ENCODE measurements at places on chromosomes 6 and 20.

- no peak for DNase-seq
These were observed 271.4 kb upstream of the MAN1A1 start for GRCh38 chr6:119620846-119621555.

DNA sequence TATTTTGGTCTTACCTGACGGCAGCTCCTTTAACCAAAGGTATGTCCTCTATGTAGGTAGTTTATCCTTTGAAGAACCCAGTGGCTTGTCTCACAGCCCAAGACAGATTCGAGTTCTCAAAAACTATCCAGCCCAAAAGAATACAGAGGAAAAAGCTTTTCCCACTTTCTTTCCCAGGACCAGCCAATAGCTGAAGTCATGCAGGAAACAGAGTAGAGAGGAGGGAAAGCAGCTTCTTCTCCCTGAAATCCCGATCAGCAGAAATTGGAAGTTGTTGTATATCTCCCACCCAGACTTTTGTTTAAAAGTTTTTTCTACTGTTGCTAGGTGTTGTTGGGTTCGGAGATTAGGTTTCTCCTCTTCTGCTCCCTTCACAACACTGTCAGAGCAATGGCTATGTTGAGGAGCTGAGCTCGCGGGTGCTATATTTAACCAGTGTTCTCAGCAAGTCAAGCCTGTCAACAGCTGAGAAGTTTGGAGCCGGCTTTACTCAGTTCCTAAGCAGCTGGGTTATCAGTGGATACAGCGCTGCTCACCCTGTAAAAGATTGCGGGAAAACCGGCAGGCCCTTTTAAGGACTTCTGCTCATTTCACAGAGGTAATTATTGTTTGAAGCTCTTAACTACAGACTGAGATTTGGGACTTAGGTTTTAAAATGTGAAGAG is at the start of gene FILIP1:
TSS of gene FILIP1 (minus strand) at position 401 of the 665 bp plus-strand sequence. CDS start 78,828 bp downstream, outside the sequence.
- no peak for DNase-seq

- no peak for DNase-seq
These were observed 356 bp downstream of the TBXT start for GRCh38 chr6:166167258-166167731.

DNA sequence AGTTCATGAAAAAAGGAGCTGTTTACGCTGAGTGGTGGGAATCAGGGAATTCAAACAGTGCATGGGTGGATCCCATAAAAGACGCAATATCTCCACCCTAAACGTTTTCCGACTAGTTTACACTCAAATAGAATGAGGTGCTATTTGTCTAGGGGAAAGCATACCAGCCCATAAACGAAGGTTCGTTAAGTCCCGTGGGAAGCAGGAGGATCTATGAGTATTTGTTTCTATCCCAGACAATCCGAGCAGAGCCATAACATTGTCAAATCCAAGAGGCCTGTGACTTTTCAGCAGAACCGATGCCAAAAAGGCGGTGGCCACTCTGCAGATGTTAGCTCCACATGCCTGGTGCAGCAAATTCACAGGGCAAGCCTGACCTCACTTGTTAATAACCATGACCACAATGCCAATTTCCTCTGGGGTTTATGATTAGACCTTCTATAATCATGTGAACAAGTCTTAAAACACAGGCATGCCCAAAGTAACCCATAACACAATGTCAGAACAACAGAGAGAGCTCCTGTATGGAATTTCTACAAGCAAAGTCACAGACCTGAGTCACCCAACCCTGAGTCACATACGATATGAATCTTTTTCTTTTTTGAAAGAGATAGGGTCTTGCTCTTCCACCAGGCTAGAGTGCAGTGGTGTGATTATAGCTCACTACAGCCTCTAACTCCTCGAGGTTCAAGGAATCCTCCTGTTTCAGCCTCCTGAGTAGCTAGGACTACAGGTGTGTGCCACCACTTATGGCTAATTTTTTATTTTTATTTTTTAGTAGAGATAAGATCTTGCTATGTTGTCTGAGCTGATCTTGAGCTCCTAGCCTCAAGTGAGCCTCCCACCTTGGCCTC is 123.3 kb downstream of the KIF13A start:
- no peak for DNase-seq

DNA sequence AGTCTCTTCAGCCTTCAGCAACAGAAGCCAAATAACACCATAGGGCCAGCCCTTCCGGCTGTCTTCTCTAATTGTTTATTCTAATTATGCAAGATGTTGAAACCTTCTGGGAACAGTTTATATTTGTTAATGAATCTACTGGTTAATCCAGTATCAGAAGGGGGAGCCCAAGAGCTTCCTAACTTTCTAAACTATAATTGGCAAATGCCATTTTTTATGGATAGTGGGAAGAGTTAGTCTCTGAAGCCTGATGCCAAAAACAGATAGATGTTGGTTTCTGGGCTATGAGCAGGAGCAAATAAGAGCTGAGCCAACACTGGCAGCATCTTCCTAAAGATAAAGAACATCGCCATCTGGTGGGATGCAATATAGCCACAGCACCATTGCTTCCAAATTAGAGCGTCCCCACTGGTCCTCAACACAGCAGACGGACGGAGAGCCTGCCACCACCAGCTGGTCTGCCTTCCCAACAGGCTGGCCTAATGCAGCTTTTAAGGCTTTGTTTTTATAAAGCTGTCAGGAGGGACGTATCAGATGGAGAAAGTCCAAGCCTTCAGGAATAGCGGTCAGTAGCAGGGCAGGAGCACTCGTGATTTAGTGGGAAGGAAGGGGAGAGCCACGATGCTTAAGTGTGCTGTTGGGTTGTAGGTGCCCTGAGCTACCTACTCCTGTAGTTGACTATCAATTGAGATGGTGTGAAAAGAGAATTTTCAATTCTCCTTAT is 118.8 kb downstream of the RALGAPA2 start:
- no peak for DNase-seq

- no peak for DNase-seq
These were observed 176.1 kb downstream of the TRIM27 start for GRCh38 chr6:28747631-28748157.

DNA sequence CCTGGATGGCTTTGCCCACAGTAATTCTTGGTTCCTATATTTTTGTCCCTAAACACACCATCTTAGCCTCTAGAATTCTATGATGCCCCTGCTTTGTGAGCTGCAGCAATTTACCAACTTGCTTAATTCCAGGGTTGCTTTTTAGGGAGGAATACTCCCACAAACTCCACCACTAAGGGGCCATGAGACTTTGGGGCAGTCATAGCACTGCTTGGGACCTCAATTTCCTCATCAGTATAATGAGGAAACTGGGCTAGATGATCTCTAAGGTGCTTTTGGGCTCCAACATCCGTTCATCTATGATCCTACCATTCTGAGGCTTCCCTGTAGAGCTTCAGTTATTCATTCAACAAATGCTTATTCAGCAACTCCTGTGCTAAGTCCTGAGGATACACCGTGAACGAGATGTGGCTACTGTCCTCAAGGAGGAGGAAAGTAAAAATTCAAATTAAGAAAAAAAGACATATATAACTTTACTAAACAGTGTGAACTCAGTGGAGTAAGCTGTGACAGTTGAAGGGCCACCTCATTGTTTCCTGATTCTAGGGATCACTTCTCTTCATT is 75.3 kb downstream of the PRDM1 start:
- DNase-seq: no peak

GRCh38 chr6:116221067-116221466 is 32.8 kb downstream of the TSPYL4 start:
- DNase-seq: no peak

DNA sequence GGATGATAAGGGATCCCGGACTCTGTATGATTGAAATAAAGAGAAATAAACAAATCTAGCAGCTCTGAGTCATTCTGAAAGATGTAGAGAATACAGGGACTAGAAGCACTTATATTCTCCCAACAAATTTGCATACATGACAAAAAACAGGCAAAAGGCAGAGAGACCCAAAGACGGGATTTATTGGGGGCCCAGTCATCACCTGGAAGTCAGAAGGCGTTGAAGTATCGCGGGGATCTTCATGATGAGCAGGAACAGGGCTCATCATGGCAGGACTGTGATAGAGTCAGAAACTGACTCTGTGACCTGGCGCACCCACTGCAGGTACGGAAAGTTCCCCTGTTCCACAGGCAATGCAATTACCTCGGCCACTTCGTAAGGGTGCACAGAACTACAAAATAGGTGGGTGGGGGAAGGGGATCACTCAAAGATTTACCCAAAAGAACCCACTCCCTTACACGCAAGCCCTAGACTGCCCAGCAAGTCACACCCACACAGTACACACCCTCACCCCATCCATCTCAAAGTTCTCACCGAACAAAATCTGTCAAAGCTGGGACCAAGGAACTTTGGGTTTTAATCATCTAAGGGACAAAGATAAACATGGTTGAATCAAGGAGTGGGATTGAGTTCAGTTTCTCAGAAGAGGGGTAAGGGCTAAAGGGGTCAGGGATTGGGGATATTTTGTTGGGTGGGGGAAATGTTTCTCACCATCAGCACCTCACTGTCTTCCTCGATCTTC is 1.4 kb downstream of the CUTA start:
- DNase-seq: no peak

GRCh38 chr6:45538641-45539547 is 161.2 kb upstream of the SUPT3H start:
- no peak for DNase-seq

GRCh38 chr6:34596798-34597197 is 40.7 kb upstream of the SPDEF start:
- DNase-seq: no peak

- no peak for DNase-seq
These were observed 548.7 kb downstream of the TBC1D32 start for GRCh38 chr6:120785459-120786086.

DNA sequence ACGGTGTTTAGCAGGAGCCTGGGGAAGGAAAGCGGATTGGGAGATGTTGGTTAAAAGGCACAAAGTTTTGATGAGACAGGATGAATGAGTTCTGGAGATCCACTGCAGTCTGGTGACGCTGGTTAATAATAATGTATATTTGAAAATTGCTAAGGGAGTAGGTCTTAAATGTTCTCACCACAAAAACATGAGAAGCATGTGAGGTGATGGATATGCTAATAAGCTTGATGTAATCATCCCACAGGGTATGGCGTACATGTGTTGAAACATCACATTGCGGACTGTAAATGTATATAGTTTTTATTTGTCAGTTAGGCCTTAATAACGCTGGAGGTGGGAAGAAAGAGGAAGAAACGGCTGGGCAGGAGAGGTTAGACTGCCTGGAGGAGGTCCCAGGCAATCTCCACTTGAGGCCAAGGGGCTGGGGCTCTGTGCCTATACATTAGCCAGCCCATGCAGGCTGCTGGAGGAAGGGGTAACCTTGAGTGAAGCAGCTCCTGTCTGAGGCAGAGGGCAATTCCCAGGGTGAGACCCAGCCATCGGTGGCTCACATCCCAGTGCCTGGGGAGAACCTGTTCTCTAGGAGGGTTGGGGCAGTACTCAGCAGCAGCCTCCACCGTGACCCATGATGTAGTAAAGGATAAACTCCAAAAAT is 188.2 kb upstream of the QKI start:
- DNase-seq: no peak

Data from activated CD4-positive, alpha-beta T cell treated with anti-CD3 and anti-CD28 coated beads for 1 hour (primary cell).